Activated CD8-positive, alpha-beta memory T cell treated with anti-CD3 and anti-CD28 coated beads, Interleukin-2, amount 10 ng/mL, durations not matched to agents 7 days and 5 days (primary cell): ENCODE measurements at places on chromosomes 7 and 10. TPM values are rescaled to one million over a fixed set of nuclear protein-coding genes. Genes with fewer than 3 reads are reported as not detected.

DNA sequence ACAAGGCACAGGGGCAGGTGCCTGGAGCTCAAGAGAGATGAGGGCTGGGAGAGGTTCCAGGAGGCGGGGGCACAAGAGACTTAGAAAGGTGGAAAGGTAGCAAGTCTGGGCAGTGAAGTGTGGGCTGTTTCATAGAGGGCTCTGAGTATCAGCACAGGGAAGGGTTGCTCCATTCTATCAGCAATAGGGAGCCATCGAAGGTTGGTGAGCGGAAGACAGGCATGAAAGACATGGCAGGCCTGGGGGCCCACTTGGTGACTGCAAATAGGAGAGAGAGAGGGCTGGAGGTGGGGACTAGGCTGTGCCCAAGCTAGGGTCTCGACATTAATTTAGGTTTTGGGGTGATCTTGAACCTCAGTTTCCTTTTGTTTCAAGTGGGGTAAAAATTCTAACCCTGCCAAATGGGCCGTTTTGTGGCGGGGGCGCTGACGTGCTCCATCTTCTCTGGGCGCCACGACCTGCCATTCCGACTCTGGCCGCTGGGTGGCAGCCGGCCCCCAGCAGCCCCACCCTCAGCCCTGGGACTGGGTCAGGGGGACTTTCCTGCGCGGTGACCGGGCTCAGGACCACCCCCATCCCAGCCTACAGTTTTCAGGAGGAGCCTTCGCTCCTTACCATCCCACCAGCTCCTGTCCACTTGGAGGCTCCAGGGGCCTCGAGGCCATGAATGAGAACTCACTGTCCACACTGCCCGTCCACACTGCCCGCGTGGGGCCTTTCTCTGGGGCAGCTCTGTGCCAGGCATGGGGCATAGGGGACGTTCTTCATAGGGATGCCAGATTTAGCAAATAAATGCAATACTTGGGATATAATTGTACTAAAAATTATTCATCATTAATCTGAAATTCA is 37.2 kb upstream of the PCBD1 start:
- peak; percentile 56 for DNase-seq

HYAL4 gene
- total RNA-seq = not detected

GPER1 gene
- not detected for total RNA-seq

CDK5 gene
- total RNA-seq = 24.4 TPM

DNA sequence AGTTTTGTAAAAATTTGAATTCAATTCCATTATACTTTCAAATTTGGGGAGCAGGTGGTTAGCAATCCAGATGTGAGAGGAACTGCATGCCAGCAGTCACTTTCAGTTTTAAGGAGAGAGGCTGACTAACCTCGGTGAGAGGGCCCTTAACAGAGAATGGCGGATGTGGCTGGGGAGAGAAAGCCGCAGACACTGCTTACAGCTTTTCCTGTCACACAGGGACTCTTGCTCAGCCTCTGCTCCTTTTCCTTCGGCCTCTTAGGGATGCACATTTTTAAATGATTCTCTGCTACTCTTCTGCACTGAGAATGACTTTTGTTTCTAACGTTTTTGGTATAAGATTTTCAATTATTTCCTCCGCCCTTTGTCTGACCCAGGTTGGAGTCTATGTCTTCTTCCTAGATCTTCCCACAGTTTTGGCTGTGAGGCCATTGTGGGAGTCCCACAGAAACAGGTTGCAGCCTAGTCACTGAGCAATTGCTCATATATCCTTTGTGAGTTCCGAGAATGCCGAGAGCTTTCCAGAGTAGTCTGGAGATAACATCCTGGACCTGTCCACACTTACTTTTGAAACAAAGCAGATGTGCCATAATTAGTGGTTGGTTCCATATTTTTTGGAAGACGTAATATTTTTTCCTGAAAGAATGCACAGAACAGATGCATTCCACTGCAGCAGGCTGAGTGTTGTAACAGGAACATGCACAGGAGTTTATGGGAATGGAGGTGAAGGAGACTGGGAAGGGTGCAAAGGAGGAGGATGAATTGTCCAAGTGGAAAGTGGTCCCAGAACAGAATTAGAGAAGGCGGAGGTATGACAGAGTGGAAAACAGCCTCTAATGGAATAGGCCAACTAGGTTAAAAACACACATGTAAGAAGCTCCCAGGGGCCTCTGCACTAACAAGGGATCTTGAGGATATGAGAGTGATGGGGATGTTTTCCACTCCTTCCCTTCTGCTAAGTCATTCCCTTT is 168.0 kb upstream of the ZNF32 start:
- DNase-seq = peak; percentile 94

TMEM273 gene
- 44.9 TPM for total RNA-seq

- DNase-seq = no peak
Measured at GRCh38 chr10:99533496-99534449, 1.0 kb downstream of the NKX2-3 start.

DNA sequence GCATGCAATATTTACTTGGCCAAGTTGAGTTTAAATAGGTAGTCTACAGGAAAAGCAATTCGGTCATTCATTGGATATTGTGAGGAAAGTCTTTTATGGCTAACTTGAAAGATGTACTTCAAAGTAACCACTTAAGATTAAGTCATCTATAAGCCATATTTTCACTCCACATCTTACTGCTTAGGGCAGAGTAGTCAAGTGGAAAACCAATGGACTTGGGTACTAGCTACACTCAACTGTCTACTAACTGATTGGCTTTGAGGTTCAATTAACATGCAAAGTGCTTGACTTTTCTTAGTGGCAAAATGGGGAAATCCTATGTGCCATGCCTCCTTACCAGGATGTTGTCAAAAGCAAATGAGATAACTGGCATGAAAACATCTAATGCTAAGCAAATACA is 51.0 kb downstream of the CAV1 start:
- no peak for DNase-seq

DNA sequence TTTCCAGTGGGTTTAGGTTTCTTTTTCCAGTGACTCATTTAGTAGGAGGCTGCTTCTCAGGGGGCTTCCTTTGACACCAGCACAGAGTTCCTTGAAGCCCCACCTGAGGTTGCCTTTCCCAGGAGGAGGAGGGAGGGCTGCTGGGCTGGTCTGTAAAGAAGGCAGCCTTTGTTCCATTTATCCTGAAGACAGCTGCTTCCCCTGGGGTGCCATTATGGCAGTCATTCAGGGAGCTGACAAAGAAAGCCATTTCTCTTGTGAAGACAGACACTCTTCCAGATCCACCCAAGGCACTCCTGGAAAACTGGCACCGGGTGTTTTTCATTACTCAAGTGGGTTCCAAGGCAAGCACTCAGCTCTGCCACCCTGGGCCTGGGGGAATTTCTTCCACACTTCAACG is 54.0 kb downstream of the MTURN start:
- no peak for DNase-seq

DNA sequence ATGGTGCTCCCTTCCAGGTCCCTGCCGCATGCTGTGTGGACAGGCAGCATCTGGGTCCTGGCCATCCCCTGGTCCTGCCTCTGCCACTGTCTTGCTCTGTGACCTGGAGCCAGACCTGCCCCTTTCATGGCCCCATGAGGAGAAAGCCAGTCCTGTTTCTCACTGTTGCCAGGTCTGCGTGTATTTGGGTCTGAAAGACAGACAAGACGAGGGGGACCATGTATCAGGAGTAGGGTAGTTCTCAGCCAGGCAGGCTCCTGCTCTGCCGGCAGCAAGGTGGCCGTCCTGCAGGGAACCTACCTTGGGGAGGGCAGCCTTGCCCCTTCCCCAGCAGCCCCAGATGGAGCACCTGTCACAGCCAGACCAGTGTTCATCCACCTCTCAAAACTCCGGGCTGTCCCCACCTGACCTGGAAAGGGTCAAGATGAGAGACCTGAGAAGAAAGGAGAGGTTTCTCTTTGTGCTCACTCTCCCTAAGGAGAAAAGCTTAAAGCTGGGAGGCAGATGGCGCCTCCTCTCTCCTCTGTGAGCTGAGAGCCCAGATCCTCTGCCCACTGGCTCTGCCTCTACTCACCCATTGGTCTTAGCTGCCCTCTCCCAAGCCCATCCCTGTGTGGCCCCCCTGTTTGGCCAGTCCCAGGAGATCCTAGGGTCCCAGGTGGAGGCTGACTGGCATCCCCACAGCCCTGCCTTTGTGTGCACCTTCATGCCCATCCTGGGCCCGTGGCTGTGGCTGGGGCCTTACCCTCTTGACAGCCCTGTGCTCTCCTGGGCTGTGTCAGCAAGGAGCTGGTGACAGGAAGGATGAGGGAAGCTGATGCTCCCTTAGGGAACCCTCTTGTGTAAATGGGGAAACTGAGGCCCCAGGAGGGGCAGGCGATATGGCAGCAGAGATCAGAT is 116.1 kb upstream of the PCBD1 start:
- no peak for DNase-seq

DNA sequence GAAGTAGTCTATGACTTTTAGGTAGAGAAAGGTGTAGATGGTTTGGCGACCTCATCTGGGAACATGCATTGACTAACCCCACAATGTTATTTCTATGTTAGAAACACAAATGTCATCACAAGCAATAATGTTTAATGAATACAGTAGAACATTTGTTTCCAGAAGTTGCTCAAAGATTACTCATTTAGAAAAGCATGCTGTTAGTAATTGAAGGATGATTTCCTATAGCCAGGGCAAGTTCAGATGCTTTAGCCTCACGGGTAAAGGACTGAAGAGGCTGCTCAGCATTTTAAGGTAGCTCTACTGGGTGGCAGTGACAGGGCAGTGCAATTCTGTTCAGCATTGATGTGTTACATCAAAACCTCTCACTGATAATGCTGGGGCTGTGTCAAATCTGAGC is 199.3 kb upstream of the FZD1 start:
- no peak for DNase-seq

GRCh38 chr10:77338143-77338542 is 299.5 kb downstream of the KCNMA1 start:
- DNase-seq = no peak

DNA sequence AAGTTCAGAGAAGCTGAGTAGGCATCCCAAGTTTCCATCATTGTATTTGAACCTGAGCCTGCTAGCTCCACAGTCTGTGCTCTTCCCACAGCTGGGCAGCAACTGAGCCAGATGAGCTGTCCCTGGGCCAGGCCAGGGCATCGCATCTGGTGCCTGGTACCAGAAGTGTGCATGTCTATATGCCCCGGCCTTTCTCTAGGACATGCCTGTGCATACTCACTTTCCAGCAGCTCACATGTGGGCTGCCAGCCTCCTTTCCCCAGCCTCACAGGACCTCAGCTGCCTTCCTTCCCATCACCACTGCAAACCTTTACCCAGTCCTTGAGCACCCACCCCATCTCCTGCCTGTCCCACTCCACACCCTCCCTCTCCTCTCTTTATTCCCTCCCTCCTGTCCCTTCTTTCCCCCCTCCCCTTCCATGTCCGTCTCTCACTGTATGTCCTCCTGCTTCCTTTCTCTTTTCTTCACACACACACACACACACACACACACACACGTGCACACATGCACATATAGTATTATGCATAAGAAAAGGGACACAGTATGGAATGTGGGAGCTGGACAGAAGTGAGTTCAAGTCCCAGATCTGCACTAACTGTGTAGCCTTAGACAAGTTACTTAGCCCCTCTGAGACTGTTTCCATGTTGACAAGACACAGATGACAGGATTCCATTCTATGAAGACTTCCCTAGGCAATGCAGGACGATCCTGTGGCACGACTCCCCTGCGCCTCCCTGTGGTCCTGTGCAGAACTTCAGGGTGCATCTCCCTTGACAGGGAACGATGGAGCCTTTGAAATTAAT is 10.9 kb downstream of the CDHR1 start:
- peak; percentile 79 for DNase-seq

DNA sequence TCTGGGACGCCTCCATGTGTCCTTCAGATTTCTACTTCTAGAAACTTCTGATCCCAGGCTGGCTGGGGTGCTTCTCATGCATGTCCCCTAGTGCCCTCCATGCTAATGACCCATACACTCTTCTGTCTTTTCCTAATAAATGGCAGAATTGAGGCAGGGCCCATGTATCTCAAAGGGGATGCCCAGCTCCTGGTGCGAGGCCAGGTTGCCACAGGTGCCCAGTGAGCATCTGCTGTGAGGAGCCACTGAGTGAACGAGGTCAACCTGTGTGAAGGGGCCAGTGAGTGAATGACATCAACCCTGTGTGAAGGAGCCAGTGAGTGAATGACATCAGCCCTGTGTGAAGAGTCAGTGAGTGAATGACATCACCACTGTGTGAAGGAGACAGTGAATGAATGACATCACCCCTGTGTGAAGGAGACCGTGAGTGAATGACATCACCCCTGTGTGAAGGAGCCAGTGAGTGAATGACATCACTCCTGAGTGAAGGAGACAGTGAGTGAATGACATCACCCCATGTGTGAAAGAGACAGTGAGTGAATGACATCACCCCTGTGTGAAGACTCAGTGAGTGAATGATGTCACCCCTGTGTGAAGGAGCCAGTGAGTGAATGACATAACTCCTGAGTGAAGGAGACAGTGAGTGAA is 478.9 kb downstream of the PTPRN2 start:
- DNase-seq = no peak

GNAT3 gene
- not detected for total RNA-seq

DNA sequence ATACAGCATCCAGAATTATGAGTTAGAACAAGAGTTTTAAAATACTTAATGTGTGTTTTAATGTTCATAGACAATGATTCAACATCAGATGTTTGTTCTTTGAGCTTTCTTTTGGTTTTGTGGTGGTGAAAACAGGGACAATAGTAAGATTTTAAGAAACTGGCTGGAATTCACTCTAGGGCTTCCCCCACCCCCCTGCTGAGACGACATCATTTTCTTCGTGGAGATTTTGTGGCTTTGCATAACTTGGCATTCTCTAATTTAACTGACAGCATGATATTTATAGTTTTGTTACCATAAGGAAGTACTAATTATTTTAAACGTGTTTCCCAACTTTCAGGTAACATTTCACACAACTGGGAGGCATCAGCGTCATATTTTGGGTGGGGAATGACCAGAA is 184.1 kb downstream of the BICC1 start:
- DNase-seq = no peak

FFAR4 gene
- total RNA-seq = not detected

- DNase-seq = no peak
Measured at GRCh38 chr10:86252556-86252955, 114.0 kb downstream of the GRID1 start.
